ENCODE measurements at places on chromosomes 5 and 9.

GRCh38 chr5:14895301-14895700 lies 23.7 kb upstream of the ANKH start:
- no peak for DNase-seq

DNA sequence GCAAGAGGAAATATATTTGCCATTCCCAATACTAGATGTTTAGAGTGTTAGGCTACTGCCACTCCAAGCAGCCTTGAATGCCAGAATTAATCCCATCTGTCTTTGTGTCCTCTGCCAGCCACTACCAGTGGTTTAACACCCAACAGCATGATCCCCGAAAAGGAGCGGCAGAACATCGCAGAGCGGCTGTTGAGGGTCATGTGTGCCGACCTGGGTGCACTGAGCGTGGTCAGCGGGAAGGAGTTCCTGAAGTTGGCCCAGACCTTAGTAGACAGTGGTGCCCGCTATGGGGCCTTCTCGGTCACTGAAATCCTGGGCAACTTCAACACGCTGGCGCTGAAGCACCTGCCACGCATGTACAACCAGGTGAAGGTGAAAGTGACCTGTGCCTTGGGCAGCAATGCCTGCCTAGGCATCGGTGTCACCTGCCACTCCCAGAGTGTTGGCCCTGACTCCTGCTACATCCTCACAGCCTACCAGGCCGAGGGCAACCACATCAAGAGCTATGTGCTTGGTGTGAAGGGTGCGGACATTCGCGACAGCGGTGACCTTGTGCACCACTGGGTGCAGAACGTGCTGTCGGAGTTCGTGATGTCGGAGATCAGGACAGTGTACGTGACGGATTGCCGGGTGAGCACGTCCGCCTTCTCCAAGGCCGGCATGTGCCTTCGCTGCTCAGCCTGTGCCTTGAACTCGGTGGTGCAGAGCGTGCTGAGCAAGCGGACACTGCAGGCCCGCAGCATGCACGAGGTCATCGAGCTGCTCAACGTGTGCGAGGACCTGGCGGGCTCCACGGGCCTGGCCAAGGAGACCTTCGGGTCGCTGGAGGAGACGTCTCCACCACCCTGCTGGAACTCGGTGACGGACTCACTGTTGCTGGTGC lies 29.3 kb downstream of the AMBP start:
- no peak for DNase-seq

- DNase-seq: no peak
These were observed 21.2 kb upstream of the UNC5A start for GRCh38 chr5:176788941-176789872.

GRCh38 chr5:77849308-77849900 lies 73.3 kb upstream of the TBCA start:
- DNase-seq: no peak

DNA sequence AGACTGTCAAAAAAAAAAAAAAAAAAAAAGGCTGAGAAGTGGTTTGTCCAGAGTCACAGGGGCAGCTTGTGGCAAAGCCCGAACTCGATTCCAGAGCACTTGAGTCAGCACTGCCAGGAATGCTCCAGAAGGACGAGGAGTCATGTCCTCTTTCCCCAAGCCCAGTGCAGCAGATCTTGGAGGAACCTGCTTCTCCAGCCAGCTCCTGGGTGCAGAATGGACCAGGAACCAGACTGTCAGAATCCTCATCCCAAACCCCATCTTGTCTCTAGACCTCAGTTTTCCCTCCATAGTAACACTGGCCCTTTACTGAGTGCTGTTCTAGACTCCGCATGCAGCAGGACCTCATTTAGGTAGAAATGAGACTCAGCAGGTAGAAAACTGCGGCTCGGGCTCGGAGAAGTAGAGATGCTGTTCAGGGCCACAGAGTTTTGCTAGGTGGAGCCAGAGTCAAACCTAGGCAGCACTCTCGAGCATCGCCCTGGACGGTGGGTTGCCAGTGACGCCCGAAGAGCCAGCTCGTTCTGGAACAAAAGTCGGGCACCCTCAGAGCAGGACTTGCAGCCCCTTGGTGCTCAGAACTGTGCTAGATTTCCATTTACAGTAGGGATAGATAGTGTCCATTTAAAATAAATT lies 15.4 kb downstream of the CD74 start:
- no peak for DNase-seq

DNA sequence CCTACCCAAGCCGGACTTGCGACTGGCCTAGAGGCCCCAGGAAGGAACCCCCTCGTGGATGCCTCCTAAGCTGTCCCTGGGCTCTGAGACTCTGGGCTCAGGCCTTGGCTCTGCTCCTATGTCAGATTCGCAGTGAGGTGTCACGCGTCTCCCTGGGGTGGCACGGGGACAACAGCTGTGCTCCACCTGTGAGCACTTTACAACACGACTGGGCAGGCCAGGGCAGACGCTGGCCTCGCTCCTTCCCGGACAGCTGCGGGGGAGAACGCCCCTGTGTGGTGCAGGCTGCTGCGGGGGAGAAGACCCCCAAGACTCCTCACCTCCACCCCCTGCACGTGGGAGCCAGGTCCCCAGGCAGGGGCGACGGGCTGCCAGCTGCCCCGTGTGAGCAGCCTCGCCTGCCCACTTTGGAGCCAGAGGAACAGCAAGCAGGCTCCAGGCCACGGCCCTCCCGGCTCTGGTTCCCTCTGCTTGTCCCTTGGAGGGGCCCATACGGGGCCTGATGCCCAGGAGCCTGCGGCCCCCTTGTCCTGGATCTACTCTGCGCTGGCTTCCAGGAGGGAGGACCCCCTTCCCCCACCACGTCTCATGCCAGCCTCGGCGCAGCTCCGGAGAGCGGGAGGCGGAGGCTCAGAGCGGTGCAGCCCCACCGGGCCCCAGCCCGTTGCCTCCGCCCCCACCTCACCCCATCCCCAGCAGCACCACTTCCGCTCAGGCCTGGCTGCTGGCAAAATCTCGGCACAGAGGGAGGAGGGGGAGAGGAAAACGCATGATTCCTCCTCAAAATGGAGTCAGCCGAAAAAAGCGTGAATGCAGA lies 36.0 kb downstream of the SARDH start:
- peak; percentile 70 for DNase-seq

DNA sequence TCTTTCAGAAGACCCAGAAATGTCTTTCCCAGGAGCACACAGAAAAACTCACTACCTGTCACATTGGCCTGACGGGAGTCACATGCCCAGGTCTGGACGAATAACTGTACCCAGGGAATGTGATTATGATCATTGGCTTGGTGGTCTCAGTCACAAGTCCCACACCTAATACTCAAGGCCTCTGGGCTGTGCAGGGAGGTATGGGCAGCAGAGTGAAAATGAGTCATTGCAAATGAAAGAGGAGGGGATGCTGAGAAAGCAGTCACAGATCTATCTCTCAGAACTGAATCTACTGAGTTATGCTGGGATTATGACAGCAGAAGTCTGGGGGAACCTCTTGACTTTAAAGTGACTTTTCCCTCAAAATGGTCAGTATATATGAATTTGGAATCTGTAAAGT lies 36.9 kb downstream of the SGCD start:
- no peak for DNase-seq

DNA sequence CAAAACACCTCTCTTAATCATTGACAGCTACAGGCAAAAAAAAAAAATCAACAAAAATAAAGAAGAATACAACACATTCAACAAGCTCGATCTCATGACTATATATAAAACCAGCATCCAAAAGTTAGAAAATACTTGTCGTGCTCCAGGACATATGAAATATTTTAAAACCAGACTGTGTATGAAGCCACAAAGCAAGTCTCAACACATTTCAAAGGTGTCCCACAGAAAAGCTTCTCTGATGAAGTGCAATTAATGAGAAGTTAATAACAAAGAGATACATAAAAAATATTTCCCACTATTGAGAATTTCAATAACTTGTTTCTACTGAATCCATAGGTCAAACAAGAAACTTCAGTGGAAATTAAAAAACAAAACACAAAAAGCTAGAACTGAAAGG lies 178.7 kb downstream of the PLK2 start:
- no peak for DNase-seq

- no peak for DNase-seq
These were observed 10.2 kb downstream of the OR13J1 start for GRCh38 chr9:35859990-35860339.

GRCh38 chr9:3088219-3088618 lies 244.3 kb upstream of the PUM3 start:
- DNase-seq: no peak

DNA sequence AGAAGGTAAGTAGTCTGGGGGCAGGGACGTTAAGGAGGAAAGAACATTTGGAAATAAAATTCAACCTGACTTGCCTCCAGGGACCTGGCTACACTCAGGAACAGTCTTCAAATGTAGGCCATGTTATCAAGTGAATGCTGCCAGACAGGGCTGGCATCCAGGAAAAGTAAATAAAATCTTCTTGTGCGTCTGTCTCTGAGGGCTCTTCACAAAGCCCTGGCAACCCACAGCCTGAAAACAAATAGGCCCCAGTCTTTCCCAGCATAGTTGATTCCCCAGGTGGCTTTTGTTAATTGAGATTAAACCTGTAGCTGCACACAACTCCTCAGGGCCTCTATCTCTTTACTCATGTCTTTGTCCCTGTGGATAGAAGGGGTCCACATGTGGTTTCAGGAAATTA lies 55.4 kb downstream of the STK32A start:
- no peak for DNase-seq

DNA sequence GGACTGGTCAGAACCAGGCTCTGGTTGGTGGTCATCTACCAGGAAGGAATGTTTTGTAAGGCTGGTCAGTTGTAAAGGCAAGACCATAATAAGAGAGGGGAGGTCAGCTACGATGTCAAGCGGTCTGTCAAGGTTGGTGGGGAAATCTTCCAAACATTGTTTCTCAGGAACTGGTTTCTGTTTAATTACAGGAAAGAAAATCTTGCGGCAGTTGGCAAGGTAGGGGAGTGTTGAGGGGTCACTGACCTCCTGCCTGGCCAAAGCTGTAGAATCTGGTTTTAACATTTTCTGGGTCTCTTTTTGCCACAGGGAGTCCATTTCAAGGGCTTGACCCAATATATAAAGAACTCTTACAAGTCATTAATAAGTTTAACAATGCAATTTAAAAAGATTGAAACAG lies 39.0 kb upstream of the BARX1 start:
- no peak for DNase-seq

GRCh38 chr5:21791304-21791703 lies 1061.8 kb downstream of the CDH12 start:
- DNase-seq: no peak

- DNase-seq: no peak
These were observed 105.3 kb upstream of the LRRTM2 start for GRCh38 chr5:138980441-138980840.

DNA sequence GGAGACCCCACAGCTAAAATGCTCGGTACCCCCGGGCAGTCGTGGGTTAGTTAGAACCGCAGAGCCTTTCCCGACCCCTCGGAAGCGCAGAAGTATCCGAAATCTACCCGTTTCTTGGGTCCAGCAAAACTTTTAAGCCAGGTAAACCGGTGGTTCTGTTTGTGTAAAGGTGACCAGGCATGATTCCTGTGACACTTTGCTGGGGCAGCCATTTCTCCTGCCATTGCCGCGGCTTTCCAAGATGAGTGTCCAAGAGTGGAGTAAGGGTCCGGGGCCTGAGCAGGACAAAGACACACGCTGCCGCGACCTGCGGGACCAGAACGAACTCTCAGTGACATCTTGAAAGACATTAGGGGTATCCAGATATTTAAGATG lies 655 bp downstream of the MARVELD2 start:
- no peak for DNase-seq

GRCh38 chr9:9122230-9122875 lies 1322.8 kb upstream of the DMAC1 start:
- DNase-seq: no peak

DNA sequence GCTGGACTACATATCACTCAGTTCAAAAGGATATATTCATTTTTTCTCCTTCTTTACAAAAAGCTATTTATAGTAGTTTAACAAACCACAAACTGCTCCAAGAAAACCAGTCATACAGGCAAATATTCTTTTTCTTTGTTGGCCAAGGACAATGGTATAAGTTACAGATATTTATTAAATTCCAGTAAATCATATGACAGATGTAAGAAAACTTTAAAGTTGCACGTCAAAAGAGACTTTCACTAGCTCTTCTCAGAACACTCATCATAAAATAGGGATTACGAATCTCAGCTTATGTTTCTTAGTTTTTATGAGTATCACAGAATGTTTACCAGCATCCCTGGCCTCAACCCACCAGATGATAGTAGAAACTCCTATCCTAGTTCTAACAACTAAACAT lies 67.2 kb downstream of the ANKRD31 start:
- DNase-seq: no peak

GRCh38 chr5:170571875-170572852 lies 68.3 kb downstream of the KCNIP1 start:
- DNase-seq: peak; percentile 58

GRCh38 chr5:6547498-6547897 lies 85.3 kb downstream of the NSUN2 start:
- DNase-seq: no peak

DNA sequence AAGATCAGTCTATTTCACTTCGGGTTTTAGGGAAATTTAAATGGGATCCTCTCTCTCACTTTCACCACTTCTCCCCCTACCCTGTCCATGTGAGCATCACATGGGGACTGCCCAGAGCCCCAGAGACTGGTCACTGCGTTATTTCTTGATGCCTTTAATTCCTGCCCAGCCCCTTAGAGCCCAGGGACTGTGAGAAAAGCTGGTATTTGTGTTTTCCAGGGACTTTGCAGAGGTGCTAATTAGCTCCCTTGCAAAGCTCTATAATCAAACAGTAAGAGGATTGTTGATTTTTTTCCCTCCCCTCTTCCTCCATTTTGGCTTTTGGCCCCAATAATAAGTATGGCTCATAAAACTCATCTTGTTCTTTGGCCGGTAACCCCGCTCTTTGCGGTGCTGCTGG lies 35.6 kb downstream of the NTRK2 start:
- DNase-seq: no peak

- no peak for DNase-seq
These were observed 49.9 kb upstream of the HSPA9 start for GRCh38 chr5:138625134-138625533.

- DNase-seq: no peak
These were observed 77.3 kb downstream of the SLC38A9 start for GRCh38 chr5:55634866-55635265.

DNA sequence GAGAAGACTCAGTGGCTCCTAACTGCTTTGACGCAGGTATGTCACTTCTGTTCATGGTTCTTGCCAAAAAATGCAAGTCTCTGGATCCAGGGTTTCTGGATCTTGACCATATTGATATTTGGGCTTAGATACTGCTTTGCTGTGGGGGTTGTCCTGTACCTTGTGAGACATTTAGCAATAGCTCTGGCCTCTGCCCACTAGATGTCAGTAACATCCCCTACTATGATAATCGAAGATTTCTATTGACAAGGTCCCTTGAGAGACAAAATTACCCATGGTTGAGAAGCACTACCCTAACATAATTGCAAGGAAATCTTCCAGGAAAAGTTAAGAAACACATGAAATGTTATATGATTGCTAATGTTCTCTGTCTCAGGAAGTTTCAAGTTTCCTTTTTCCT lies 285.4 kb downstream of the TMEM232 start:
- no peak for DNase-seq

GRCh38 chr5:155106221-155106620 lies 92.7 kb downstream of the KIF4B start:
- no peak for DNase-seq

Measured in stimulated activated CD4-positive, alpha-beta T cell treated with anti-CD3 and anti-CD28 coated beads, Interleukin-4, amount 100 ng/mL, for 1 hour (primary cell).